ENCODE measurements at places on chromosomes 4 and X.

GRCh38 chrX:153927672-153927921 is 1.5 kb upstream of the ARHGAP4 start:
- DNase-seq = no peak

GRCh38 chr4:38396091-38396490 is 267.9 kb upstream of the KLF3 start:
- DNase-seq = no peak

DNA sequence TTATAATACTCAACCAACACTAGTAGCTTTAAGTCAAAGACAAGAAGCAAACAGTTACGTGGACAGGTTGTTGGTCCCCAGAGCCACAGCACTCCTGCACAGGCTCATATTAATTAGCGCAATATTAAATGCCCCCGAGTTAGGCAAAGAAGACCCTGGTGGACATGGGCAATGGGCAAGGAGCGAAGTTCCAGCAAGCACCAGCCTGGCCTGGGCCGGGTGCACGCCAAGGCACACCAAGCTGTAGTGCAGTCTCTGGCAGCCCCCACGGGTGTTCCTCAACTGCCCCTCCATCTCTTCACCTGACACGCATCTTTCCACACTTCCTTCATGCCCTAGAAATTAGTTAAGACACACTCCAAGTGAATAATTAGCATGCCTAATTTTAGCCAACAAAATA is 20.1 kb downstream of the FAT1 start:
- DNase-seq = no peak

DNA sequence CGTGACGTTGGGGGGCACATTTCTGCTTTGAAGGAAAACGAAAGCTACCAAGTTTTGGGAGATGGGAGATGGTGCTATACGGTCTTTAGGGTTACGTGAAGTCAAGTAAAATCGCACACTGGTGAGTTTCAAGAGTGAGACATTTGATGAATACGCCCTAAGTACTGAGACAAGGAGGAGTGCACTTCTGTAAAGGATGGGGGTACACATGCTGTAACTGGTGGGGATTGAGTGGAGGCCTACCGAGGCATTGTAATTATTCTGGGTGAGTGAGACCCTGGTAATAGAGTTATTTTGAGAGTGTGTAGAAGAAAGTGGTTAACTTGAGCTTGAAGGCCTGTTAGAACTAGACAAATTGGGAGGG is 536 bp downstream of the SH3BGRL start:
- no peak for DNase-seq

GRCh38 chrX:150526692-150527091 is 41.7 kb upstream of the MTM1 start:
- no peak for DNase-seq

GRCh38 chr4:107888237-107888636 is 43.1 kb upstream of the CYP2U1 start:
- no peak for DNase-seq

GRCh38 chr4:84899616-84900015 is 66.9 kb downstream of the WDFY3 start:
- no peak for DNase-seq

GRCh38 chrX:11409957-11410356 is 116.7 kb downstream of the AMELX start:
- DNase-seq = no peak

GRCh38 chr4:41360214-41360920 is 103.6 kb downstream of the UCHL1 start:
- peak; percentile 39 for DNase-seq

DNA sequence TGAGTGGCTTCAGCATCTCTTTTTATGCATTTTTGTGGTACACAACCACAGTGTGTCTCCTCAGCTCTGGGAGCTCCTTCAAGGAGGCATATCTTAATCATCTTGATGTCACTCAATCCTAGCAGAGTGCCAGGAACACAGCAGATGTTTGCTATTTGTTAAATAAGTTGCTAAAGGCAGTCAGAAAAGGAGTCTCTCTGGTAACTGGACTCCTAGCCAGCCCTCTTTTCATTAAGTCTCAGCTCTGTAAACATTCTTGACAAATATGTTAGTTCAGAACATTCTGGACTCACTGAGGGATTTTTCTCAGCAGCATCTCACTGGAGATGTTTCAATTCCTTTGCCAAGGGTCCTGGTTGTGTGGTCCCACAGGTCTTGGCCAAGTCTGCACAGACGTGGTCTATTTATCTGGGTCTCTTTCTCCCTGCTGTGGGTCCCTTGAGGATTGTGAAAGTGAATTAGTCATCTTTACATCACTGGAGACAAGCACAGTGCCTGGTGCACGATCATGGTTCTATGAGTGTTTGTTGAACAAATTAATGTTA is 20.3 kb upstream of the FAM9C start:
- DNase-seq = no peak

GRCh38 chr4:83259586-83259985 is 25.0 kb downstream of the COQ2 start:
- DNase-seq = no peak

- DNase-seq = no peak
These were observed 1120.2 kb downstream of the ARAP2 start for GRCh38 chr4:35124106-35124505.

- no peak for DNase-seq
These were observed 15.8 kb upstream of the MAGEA4 start for GRCh38 chrX:151896734-151897474.

- no peak for DNase-seq
These were observed 12.7 kb upstream of the MCUB start for GRCh38 chr4:109547394-109547793.

DNA sequence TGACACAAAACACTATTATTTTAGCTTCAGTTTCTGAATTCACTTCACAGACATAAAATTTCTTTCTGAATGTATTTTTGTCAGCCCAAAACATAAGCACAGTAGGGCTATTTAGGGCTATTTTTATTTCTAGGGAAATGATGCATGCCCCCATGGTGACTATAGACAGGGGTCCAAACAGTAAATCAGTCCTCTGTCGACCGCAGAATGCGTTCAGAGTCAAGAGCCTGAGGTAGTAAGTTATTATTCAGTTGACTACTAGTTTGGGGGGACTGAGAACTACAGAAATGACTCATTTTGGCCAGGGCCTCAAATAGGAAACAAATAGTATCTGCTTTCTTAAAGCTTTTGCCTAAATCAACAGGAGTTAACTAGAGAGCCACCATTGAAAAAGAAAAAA is 414.4 kb downstream of the AFF2 start:
- no peak for DNase-seq

- DNase-seq = no peak
These were observed 22.9 kb downstream of the KCTD8 start for GRCh38 chr4:44425614-44426208.

DNA sequence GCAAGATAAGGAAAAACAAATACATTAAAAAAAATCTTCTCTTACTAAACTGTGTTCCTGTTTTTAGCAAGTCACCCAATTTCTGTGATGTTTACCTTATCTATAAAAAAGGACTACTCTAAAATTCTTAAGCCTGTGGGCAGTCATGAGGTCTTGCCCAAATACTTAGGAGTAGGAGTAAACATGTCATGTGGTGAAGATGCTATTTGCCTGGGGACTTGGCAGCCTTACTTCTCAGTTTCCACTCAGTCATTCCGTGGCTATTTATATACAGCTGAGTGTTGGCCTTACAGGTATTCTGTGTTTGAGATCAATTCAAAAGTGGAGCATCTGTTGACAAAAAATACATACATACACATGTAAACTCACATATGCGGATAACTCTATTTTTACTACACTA is 89.9 kb upstream of the TLR2 start:
- no peak for DNase-seq

DNA sequence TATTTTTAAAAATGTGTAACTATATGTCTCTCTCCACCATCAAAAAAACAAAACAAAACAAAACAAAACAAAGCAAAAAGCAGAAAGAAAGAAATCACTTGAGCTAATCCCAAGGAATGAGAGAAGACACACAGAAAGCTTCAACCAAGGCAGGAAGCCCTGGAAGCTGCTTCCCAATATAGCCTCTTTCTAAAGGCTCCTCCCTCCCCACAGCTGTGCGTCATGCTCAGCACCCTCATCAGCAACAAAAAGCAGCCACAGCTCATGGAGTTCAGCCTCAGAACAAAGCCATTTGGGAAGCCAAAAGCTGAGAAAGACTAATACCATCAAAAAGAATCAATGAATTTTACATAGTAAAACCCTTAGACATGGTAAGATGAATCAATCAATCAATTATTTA is 501.6 kb upstream of the SMIM31 start:
- DNase-seq = no peak

DNA sequence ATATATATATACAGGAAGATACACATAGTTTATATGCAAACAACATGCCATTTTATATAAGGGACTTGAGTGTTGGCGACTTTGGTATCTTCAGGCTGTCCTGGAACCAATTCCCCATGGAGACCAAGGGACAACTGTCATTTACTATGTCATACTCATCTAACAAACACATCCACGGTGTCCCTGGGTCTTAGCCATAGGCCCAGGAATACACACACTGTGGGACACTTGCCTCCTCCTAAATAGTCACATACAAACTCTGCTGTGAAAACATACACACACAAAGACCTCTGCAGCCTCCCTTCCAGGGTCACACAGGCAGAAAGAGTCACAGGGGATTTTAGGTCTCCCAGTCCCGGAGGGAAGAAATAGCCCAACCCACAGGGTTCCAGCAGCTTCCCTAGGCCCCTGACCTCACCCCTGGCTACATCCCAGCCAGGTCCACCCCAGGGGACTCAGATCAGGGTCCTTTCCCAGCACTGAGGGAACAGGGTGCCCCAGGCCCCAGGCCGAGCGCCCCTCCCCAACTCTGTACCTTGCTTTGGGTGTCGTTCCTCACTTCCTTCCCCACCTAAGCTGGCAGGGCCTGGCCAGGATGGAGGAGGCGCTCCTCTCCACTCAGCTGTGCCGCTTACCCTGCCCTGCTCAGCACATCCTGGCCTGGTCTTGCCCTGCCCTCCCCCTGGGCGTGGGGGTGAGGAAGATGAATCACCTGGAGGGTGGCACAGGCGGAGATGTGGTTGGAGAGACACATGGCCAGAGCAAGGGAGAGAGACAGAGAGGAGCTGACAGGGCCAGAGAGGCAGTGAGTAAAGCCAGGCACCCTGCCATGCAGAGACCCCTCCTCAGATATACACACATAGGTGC is 21.8 kb downstream of the FGD1 start:
- no peak for DNase-seq
